GM04503 (cell line): ENCODE measurements at places on chromosomes 5 and 9.

DNA sequence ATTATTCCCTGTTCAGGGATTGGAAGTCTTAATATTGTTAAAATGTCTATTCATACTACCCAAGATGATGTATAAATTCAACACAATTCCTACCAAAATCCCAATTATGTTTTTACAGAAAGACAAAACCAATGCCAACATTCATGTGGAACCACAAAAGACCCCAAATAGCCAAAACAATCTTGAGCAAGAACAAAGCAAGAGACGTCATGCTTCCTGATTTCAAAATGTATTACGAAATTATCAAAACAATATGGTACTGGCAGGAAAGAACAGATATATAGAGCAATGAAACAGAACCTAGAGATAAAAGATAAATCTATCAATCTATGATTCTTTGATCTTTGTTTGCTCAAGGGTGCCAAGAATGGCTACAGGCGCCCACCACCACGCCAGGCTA, 237.9 kb downstream of the TAF11L14 start:
- no peak for DNase-seq

DNA sequence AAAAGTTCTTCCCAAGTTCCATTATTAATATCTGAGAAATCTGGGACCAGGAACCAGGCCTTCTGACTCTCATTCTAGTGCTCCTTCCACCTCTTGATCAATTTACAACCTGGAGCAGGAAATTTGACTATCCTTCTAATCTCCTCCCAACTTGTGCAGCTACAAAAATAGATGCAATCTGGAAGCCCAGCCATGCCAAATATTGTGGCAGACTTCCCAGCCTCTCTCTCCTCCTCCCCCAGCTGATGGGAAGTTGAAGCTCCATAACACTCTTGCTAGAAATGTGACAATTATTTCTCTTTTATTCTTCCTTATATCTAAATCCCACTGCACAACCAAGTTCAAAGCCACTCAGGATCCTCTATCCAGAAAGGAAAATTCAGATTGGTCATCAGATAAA, 252.1 kb downstream of the SEC61B start:
- no peak for DNase-seq

DNA sequence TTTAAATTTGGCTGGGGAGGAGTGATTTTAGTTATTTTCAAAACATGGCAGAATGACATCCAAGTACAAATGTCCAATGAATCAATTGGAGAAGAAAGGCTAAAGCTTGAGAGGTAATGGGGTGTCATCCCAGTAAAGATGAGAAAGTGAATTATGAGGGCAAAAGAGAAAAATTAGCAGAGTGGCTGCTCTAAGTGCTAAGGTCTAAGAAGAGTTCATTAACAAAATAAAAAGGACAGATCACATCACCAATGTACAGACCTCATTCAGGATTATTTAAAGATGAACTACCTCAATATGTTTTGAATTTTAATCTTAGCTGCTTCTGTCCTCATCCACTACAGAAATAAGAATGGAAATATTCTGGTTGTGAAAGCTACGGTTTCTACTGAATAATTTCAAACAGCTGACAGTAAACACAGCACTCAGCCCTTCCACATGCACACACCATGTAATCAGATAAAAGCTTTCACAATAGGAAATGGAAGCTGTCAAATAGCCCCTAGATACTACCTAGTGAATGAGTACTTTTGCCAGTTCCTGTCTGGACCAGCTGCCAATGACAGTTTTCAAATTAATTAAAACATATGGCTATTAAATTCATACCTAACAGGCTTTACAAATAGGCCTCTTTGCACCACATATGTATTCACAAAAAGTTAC, 171.5 kb downstream of the SSBP2 start:
- DNase-seq = peak; percentile 11

DNA sequence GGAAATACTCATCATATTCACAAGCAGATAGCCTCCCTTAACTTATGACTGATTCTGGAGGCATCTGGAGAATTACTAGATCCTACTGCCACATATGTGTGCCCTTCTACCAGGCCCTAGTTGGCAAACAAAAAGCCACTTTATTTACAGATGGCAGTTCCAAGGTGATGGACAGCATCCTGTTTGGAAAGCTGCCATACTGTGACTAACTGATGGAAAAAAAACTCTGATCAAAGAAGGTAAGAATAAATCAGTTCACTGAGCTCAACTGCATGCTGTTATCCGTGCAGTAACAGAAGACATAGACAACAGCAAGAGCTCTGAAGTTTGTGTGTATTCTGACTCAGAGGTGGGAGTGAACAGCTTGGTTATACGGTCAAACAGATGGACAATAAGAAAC, 279.8 kb upstream of the POU5F2 start:
- peak; percentile 39 for DNase-seq

- no peak for DNase-seq
Observed at GRCh38 chr9:124789531-124789930, 12.6 kb downstream of the OLFML2A start.

- no peak for DNase-seq
Observed at GRCh38 chr5:67066815-67067214, 129.8 kb downstream of the CD180 start.

DNA sequence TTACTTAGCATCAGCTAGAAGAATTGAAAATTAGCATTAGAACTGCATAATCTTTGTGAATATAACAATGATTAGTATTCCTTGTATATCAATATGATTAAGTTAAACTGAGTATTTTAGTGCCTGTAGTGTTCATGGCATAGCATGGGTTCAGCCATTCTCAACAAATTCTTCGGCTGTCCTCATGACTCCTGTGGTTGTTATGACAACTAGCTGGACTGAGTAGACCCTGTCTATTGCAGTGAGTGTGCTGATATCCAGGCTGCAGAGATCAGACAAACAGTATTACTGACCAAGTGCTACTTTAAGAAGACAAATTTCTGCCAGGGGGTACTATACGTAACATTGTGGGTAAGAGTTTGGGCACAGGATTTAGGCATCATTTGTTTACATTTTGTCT, 125.9 kb downstream of the NUDT12 start:
- DNase-seq = no peak

DNA sequence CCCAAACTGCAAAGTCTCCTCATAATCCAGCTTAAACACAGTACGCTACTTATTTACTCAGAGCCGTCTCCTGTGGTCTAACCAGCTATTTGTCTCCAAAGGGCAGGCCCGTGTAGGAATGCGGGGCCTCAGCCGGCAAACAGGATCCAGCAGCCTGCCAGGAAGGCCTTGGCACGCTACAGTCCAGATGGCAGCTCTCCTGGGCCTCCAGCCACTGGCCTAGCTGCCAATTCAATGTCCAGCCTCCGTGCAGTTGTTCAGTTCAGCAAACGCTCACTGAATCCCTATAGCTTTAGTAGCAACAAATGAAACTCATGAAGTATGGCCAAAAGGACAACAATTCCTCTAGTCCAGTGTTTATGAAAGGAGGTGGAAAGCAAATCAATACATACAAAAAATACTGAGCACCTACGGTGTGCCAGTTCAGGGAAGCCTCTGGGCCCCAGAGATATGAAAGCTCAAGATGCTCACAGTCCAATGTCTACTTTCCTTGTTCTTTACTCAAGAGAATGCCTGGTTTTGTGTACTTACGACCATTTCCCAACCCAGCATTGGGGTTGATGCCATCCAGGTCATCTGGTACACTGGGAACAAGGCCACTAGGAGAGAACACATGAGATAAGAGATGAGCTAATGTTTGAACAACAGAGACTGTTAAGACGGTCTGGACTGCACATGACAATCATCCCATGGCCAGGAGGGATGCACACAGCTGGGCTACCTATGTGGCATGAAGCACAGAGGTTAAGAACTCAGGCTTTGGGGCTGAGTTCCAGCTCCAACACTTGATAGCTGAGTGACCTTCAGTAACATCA, 8.3 kb downstream of the CDK5RAP2 start:
- DNase-seq = peak; percentile 93

DNA sequence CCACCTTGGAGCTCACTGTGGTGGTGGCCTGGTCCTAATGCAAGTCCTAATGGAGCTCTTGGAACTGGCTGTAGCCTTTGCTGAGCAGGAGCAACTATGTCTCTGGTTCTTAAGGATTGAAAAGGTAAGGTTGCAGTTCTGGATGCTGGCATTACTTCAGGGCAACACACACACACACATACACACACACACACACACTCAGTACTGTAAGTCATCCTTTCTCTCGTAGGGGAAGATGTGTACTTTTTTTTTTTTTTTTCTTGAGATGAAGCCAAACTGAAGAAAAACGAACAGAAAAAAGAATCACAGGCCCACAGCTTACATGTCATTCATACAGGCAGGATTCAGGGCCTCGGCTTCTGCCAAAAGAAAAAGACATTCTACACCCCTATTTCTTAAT, 81.1 kb upstream of the RPS23 start:
- DNase-seq = no peak

GRCh38 chr9:136386018-136386417, 12.5 kb upstream of the CARD9 start:
- DNase-seq = no peak

DNA sequence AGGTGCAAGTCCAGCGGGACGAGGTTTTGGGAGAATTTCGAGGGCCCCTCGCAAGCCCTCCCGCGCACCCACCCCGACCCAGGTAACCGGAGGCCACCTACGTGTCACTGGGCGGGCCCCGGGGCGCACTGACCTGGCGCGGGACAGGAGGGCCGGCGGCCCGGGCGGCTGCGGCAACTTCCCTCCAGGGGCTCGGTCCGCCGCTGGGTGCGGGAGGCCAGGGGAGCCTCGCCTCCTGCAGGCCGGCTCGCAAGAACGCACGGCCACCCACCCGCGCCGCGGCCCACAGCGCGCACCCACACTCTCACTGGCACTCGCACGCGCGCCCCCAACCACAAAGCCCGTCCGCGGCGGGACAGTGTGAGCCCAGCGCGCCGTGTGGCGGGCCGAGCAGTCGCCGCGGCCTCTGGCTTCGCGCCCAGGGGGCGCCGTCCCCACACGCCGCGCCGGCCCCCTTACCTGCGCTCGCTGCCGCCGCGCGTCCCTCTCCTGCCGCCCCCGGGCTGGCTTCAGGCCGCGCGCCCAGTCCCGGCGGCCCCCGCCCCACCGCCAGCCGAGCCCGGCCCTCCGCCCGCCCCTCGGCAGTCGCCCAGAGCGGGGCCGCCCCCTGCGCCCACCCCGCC, 451 bp downstream of the LPAR1 start:
- no peak for DNase-seq
